ENCODE measurements at places on chromosomes 2 and 18. TPM values are rescaled to one million over a fixed set of nuclear protein-coding genes. Genes with fewer than 3 reads are reported as not detected.

DNA sequence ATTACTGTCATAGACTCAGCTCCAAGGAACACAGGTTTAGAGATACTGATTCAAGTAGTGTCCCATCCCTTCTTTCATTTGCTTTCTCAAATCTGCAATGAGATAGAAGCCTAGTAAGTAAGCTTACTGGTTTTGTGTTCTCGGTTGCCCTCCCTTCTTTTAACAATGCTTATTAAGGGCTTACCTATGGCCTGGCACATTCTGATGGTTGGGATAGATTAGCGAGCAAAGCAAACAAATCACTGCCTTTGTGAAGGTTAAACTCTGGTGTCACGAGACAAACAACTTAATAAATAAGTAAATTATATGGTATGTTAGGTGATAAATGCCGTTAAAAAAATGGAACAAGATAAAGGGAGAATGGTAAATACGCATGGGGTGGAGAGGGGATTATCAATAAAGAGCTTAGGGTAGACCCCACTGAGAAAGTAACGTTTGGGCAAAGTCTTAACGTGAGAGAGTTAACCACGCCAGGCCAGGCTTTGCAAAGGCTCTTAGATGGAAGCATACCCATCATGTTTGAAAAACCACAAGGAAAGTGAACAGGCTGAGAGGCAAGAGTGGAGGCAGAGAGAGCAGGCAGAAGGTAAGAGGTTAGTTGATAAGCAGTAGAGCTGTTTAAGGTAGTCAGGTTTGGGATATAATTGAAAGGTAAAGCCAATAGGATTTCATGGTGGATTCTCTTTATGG is 31.0 kb downstream of the EIF2AK3 start:
- H3K36me3 ChIP-seq, result peaks cover 9% of the 10 kb centered on the region
- no peak overlapping the region for H3K4me3 ChIP-seq
- peaks cover 33% of the 10 kb centered on the region for H3K4me1 ChIP-seq
- H3K27me3 ChIP-seq, result no peaks in the 10 kb centered on the region
- no peak overlapping the region for H3K27ac ChIP-seq

GRCh38 chr18:3356614-3357013 is 93.4 kb upstream of the TGIF1 start:
- no peak overlapping the region for H3K4me3 ChIP-seq
- H3K27ac ChIP-seq, result no peak overlapping the region
- H3K27me3 ChIP-seq, result peaks cover 4% of the 10 kb centered on the region
- H3K36me3 ChIP-seq, result no peaks in the 10 kb centered on the region
- H3K4me1 ChIP-seq, result no peaks in the 10 kb centered on the region

POU3F3 gene
- not detected for total RNA-seq

SCYGR1 gene
- not detected for total RNA-seq

GRCh38 chr2:145910416-145910815 is 1390.5 kb upstream of the ZEB2 start:
- no peaks in the 10 kb centered on the region for H3K4me1 ChIP-seq
- no peaks in the 10 kb centered on the region for H3K36me3 ChIP-seq
- no peak overlapping the region for H3K4me3 ChIP-seq
- no peak for DNase-seq
- H3K27ac ChIP-seq, result no peak overlapping the region
- H3K27me3 ChIP-seq, result no peaks in the 10 kb centered on the region

GRCh38 chr2:152710713-152711112 is 6.5 kb downstream of the PRPF40A start:
- no peaks in the 10 kb centered on the region for H3K27me3 ChIP-seq
- no peak for DNase-seq
- H3K4me1 ChIP-seq, result peaks cover 50% of the 10 kb centered on the region
- peaks cover 43% of the 10 kb centered on the region for H3K36me3 ChIP-seq

CNGA3 gene
- not detected for total RNA-seq

DNA sequence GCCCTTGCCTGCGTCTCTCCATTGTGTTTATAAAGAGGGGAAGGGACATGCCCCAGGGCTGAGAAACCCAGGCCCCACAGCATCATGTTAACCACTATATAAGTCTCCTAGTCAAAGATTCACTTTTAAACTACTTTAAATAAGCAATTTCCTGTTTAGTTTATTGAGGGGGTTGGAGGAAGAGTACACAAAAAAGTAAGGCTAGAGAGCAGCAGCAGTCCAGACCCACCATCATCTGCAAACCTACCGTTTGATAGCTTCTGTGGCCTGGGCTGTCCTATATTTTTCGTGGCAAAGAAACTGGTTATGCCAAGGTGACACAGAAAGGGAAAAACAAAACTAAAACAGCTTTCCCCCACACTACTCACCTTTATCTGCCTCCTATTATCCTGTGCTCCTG is 646.1 kb downstream of the IRS1 start:
- no peaks in the 10 kb centered on the region for H3K27me3 ChIP-seq
- no peak for DNase-seq
- no peaks in the 10 kb centered on the region for H3K4me1 ChIP-seq
- H3K27ac ChIP-seq, result no peak overlapping the region
- H3K36me3 ChIP-seq, result no peaks in the 10 kb centered on the region
- no peak overlapping the region for H3K4me3 ChIP-seq

GRCh38 chr2:223433461-223433860 is 168.7 kb downstream of the SCG2 start:
- H3K4me3 ChIP-seq, result no peak overlapping the region
- no peaks in the 10 kb centered on the region for H3K4me1 ChIP-seq

KLHL14 gene
- not detected for total RNA-seq

SERPINB12 gene
- total RNA-seq, result not detected

POTEI gene
- not detected for total RNA-seq

DNA sequence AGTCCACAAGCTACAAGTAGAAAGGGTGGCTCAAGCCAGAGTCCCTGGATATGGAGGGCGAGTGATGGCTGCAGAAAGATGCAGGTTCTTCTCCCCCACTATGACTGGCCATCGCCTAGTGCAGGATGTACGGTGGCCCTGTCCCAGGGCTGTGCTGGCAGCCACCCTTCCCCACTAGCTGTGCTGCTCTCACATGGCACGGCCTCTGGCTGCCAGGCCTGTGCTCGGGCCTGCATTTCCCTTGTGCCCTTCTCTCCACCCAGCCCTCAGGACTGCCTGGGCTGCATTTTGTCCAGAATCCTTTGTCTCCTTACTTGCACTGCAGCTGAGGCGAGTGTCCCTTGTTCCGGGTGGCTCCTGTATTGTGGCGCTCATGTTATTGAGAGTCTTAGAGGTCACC is 1.6 kb upstream of the RAMP1 start:
- no peak overlapping the region for H3K4me3 ChIP-seq
- no peaks in the 10 kb centered on the region for H3K36me3 ChIP-seq
- peaks cover 15% of the 10 kb centered on the region for H3K4me1 ChIP-seq

GRCh38 chr2:194545978-194546377 is 1111.0 kb upstream of the SLC39A10 start:
- H3K27me3 ChIP-seq, result no peaks in the 10 kb centered on the region
- H3K27ac ChIP-seq, result no peak overlapping the region
- DNase-seq, result no peak
- H3K4me1 ChIP-seq, result no peaks in the 10 kb centered on the region

CRYBA2 gene
- total RNA-seq, result not detected

DNA sequence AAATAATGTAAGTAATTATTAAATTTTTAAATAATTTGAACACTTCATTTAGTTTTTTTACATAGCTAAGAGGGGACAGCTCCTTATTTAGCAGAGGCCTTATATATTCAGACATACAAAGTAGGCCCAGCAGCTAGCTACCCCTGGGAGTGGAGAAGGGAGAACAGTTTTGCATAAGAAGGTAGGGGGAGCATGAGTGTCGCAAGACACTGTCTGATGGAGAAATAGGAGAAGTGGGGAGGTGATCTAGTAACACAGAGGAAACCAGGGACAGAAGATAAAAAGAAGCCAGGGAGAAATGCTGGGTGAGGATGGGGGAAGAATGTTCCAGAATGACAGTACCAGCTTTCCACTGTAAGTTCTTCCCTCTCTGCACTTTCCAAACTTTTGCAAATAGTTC is 16.0 kb upstream of the RGPD4 start:
- H3K4me1 ChIP-seq, result no peaks in the 10 kb centered on the region
- no peaks in the 10 kb centered on the region for H3K36me3 ChIP-seq
- H3K27ac ChIP-seq, result no peak overlapping the region
- no peak overlapping the region for H3K4me3 ChIP-seq
- DNase-seq, result no peak
- no peaks in the 10 kb centered on the region for H3K27me3 ChIP-seq

DNA sequence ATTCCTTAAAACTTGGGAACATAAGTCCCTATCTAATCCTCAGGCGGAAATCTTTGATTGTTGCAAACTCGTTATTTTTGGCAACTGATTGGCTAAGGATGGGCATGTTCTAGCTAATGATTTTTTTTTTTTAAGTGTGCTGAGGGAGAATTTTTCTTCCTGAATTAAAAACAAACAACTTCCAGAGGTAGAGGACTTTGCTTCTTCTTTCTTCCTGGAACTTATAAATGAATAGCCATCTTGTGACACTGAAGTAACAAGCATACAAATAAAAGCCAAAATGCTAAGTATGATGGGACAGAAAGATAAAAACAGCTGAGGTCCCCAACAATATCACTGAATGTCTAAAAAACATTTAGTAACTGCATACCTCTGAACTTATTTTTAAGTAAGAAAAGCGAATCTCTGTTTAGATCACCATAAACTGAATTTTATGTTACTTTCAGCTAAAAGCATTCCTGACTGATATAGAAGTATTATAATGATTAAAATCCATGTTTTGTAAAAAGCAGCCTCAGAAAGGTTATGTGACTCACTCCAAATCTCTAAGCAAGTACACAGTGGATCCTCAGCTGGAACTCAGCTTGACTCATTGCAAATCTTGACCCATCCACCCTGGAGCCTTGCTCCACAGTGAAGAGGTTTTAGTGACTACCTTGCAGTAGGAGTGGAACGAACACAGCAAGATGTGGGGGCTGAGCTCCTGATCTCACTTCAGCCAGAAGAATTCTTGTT is 344.4 kb downstream of the CLIP4 start:
- no peak overlapping the region for H3K4me3 ChIP-seq
- no peaks in the 10 kb centered on the region for H3K4me1 ChIP-seq
- peaks cover 43% of the 10 kb centered on the region for H3K27me3 ChIP-seq
- no peak overlapping the region for H3K27ac ChIP-seq
- no peaks in the 10 kb centered on the region for H3K36me3 ChIP-seq

GRCh38 chr2:218063486-218063885 is 5.6 kb upstream of the RUFY4 start:
- H3K36me3 ChIP-seq, result no peaks in the 10 kb centered on the region
- H3K27ac ChIP-seq, result no peak overlapping the region
- peaks cover 22% of the 10 kb centered on the region for H3K27me3 ChIP-seq
- no peak overlapping the region for H3K4me3 ChIP-seq
- no peak for DNase-seq
